Fibroblast of lung (primary cell): ENCODE measurements at places on chromosomes 7 and 10. TPM values are rescaled to one million over a fixed set of nuclear protein-coding genes. Genes with fewer than 3 reads are reported as not detected.

Gene SFRP5
- total RNA-seq, result not detected in 2 replicates

Gene ZNF394
- 20.1 and 22.1 TPM in 2 replicates for total RNA-seq

Gene TRIM50
- total RNA-seq, result not detected in 2 replicates

Gene ADGRA1
- total RNA-seq, result not detected in 2 replicates

Gene ITGB8
- 41.6 and 100 TPM in 2 replicates for total RNA-seq

Gene IL2RA
- not detected in 2 replicates for total RNA-seq

Gene EGR2
- 0.33 and 2.1 TPM in 2 replicates for total RNA-seq

Gene CHN2
- total RNA-seq, result 0.33 and 1.3 TPM in 2 replicates

Gene SORCS1
- under 0.01 TPM in 1 of 2 replicates, not detected in the other for total RNA-seq

Gene NUTM2D
- 1.0 and 1.3 TPM in 2 replicates for total RNA-seq

Gene CPA2
- total RNA-seq, result under 0.01 TPM in 1 of 2 replicates, not detected in the other

Gene FGL2
- total RNA-seq, result 6.2 and 97.6 TPM in 2 replicates

Gene RBP3
- total RNA-seq, result not detected in 2 replicates

Gene COL13A1
- 6.4 and 7.4 TPM in 2 replicates for total RNA-seq

Gene MEIG1
- total RNA-seq, result 0.26 and 0.33 TPM in 2 replicates

Gene FUOM
- total RNA-seq, result 6.4 and 15.0 TPM in 2 replicates

Gene CASP7
- 23.1 and 28.9 TPM in 2 replicates for total RNA-seq

Gene CUX1
- 36.0 and 38.1 TPM in 2 replicates for total RNA-seq

Gene CLCN1
- under 0.01 TPM in 2 replicates for total RNA-seq

Gene PCDH15
- under 0.01 and 0.26 TPM in 2 replicates for total RNA-seq

Gene FAM237B
- total RNA-seq, result under 0.01 TPM in 1 of 2 replicates, not detected in the other

Gene SLC16A9
- 0.26 and 0.66 TPM in 2 replicates for total RNA-seq

Gene CDC14C
- total RNA-seq, result under 0.01 and 0.17 TPM in 2 replicates

Gene SDK1
- total RNA-seq, result 3.6 and 8.6 TPM in 2 replicates
